ENCODE measurements at places on chromosomes 11 and 22.

DNA sequence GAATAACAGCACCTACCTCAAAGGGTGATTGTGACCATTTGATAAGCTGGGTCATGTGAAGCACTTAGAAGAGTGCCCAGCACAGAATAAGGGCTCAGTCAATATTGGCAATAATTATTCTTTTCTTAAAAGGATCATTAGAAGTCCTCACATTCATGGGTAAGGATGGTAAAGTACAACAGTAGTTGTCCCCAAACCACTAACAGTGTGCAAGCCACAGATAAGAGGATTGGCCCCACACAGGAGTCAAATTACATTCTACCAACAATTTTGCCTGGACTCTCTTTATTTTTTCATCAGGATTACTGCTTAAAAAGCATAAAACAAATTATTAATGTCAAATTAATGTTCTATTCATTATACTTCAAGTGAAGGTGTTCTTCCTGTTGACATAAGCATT lies 271.5 kb upstream of the PDGFD start:
- DNase-seq, result no peak

GRCh38 chr22:35893698-35894097 lies 134.9 kb downstream of the RBFOX2 start:
- no peak for DNase-seq

DNA sequence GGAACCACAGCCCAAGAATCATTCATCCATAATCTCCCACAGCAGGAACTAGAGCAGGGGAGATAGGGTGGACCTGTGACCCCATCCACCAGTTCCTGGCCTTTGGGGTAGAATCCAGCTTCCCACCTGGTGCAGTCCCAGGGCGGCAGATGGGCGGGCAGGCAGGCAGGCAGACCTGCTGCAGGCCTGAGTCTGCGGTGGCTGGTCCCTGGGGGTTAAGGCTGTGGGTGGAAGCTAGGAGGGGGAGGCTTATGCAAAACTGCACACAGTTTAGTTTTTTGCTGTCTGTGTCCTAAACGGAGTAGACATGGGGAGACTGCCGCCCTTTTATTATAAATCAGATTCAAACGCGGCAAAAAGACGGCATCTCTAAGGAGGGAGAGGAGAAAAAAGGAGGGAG lies 4.5 kb upstream of the NEFH start:
- no peak for DNase-seq

DNA sequence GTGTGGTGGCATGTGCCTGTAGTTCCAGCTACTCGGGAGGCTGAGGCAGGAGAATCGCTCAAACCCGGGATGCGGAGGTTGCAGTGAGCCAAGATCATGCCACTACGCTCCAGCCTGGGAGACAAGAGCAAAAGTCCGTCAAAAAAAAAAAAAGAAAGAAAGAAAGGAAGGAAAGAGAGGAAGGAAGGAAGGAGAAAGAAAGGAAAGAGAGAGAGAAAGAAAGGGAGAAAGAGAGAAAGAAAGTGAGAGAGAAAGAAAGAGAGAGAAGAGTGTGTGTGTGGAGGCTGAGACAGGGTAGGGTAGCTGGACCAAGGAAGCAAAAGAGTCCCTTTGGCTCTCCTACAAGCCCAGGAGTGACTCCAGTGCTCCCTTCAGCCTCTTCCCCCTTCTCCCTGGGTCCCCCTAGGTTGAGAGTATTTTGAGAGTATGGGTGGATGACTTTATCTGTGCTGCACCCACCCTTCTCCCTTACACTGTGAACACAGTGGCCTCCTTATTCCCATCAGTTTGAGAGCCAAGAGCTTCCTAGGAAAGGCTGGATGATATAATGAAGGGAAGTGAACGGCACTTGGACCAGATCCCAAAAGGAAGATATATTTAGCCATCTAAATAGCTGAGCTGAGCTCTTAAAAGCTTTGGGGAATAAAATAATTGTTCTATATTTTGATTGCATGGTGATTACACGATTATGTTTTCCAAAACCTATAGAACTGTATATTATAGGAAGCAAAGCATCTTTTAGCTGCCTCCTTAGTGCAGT lies 9.5 kb upstream of the DENND5A start:
- DNase-seq, result no peak

GRCh38 chr11:77747381-77747969 lies 73.0 kb downstream of the RSF1 start:
- peak; percentile 5 for DNase-seq

- DNase-seq, result peak; percentile 80
Measured at GRCh38 chr11:27571154-27571810, 64.7 kb upstream of the LIN7C start.
